ENCODE measurements at places on chromosomes 2 and 18.

GRCh38 chr2:177148477-177149154 lies 64.0 kb upstream of the HNRNPA3 start:
- peak; percentile 14 for DNase-seq

GRCh38 chr2:119794237-119794636 lies 34.5 kb downstream of the PTPN4 start:
- DNase-seq: no peak

DNA sequence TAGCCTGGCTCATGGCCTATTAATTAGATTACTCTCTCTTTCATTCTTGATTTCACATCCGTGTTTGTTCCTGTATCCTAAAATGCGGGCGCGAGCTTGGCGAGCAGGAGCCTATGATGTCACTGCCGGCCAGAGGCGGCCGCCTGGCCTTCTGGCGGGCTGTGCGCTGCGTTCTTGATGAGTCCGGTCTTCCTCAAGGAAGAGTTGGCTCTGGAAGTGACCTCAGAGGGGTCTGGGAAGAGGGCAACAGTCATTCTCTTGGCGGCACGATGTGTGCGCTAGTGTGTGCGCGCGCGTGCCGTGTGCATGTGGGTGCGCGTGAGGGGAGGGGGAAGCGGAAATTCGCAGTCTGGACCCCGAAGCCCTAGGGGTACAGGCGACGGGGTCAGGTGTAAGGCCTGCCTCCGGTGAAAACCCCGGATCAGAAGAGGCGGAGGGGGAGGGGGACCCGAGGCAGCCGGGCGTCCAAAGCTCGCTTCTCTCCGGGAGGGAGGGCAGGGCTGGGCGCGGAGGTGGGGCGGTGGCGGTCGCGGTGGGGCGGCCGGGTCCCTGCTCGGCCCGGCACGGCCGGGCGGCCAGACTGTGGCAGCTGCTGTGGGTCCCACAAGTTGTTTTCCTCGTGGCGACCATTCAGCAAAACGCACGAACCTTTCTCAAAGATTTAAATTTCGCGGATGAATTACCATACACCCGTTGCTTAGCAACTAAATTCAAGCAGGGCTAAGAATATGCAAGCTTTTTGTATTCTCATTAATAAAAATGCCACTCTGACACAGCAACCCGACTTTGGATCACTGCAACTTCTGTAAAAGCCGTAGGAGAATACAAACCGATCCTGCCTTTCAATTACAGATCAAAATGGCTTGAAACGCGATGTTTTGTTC lies 8.4 kb downstream of the POU3F3 start:
- DNase-seq: peak; percentile 78

GRCh38 chr2:150812664-150813367 lies 325.3 kb upstream of the RND3 start:
- no peak for DNase-seq

GRCh38 chr2:197938555-197938954 lies 134.2 kb downstream of the PLCL1 start:
- no peak for DNase-seq

DNA sequence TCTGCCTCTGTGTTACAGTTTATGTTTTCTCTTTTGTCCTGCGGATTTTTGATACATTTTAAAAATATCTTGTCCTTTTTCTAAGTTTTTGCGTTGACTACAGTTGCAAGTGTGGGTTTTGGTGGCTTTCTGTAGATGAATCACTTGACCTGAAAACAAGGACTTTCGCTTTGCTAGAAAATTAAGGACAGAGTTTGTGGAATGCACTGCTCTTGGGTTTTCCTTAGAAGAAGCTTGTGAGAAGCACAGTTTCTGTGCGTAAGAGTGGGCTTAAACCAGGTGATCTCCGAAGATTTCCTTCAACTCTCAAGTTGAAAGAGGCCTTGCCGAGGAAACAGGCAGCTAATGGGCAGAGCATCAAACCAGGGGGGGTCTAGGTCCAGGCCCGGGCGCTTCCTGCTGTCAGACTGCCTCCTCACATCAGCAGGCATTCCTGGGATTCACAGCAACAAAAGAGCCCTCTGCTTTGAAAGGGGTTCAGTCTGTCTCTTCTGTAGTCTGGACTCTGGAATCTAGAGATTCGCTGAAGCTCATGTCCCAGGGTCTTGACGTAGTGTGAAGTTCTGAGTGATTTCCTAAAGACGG lies 17.3 kb downstream of the NCK2 start:
- DNase-seq: no peak

DNA sequence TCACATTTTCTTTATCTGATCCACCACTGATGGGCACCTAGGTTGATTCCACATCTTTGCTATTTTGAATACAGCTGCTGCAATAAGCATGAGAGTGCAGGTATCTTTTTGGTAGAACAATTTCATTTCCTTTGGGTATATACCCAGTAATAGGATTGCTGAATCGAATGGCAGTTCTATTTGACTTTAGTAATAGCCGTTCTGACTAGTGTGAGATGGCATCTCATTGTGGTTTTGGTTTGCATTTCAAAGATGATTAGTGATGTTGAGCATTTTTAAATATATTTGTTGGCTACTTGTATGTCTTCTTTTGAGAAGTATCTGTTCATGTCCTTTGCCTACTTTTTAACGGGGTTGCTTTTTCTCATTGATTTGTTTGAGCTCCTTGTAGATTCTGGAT lies 72.3 kb downstream of the CCDC138 start:
- DNase-seq: no peak

DNA sequence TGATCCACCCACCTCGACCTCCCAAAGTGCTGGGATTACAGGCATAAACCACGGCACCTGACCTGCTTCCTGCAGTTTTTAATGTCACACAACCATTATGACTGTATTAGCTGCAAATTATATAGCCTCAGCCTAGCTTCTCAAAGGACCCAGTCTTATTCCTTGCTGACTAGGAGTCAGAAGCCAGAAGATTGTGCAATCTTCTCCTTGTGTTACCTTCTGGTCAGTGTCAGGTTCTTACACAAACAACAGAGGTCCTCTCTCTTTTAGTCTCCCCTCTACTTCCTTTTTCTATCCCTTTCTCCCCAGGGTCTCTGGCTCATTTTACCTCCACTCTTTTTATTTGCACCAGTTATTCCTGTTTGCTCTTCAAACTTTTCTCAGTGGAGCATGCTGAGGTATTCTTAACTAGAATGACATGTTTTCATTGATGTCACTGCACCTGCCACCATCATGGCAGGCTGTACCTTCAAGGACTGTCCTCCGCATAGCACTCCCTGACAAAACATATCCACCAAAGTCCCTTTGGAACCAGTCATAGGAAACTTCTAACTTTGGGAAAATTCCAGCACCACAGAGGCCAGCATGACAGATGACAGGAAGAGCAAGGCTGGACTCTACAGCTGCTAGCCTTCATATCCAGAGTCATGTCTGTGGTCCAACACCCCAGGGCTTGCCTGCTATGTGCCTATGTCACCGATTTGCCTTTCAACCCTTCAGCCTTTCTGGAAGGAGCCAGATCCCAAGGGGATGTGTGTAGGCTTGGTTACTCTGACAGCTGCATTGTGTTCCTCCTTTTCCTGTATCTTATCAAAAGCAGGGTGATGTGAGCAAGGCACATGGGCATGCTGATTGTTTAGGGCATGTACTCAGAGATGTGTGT lies 45.2 kb upstream of the EPC2 start:
- DNase-seq: no peak

DNA sequence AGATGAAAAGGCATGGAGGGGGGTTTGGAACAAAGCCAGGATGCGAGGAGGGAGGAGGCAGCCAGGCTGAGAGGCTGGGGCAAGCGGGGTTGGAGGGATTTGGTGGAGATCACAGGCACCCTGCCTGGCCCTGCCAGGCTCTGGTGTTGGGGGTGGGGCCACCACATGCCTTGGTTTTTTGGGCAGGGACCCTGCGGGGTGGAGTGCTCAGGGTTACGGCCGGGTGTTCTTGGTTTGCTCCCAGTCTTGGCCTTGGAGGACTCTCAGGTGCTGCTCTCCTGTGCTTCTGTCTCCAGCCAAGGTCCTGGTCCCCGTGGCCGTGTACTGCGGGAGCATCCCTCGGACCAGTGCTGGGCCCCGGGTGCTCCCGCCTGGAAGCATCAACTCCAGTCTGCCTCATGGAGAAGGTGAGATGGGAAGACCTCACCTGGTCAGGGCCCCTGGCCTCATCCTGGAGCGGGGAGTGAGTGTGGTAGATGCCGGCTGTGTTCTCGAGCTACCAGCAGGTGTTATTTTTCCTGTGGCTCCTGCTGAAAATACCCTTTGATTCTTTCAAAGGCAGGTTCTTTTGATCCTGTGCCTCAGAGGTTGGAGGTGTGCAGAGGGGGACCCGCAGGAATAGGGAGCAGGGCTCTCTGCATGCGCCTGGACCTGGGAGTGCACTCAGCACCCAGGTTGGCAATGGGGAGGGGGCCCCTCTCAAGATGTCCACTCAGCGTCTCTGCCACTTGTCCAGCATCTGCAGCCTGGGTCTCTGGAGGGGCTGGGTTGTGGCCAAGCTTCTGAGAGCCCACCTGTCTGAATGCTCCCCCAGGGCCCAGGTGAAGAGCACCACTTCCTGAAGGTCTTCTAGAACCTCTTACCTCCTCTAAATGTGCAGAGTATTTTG lies 17.0 kb downstream of the TOGARAM2 start:
- no peak for DNase-seq

GRCh38 chr2:222176890-222177289 lies 121.9 kb downstream of the PAX3 start:
- no peak for DNase-seq

GRCh38 chr18:79348066-79348465 lies 47.7 kb upstream of the NFATC1 start:
- no peak for DNase-seq

DNA sequence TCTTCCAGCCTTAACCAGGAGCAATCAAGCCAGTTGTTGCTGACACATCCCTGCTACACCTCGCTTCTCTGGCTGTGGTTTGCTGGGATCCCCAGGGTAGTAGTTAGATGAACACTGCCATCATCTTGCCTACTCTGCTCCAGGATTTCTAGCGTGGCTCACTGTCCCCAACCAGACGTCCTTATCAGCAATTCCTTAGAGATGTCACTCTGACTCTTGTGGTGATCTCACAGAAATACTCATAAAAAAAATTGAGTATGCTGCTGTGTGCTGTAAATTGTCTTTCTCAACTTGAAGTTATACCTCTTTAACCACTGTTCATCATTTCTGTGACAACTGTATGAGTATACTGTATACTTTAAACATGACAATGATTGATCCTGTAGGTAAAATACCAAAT lies 63.2 kb downstream of the PLCL1 start:
- DNase-seq: no peak

DNA sequence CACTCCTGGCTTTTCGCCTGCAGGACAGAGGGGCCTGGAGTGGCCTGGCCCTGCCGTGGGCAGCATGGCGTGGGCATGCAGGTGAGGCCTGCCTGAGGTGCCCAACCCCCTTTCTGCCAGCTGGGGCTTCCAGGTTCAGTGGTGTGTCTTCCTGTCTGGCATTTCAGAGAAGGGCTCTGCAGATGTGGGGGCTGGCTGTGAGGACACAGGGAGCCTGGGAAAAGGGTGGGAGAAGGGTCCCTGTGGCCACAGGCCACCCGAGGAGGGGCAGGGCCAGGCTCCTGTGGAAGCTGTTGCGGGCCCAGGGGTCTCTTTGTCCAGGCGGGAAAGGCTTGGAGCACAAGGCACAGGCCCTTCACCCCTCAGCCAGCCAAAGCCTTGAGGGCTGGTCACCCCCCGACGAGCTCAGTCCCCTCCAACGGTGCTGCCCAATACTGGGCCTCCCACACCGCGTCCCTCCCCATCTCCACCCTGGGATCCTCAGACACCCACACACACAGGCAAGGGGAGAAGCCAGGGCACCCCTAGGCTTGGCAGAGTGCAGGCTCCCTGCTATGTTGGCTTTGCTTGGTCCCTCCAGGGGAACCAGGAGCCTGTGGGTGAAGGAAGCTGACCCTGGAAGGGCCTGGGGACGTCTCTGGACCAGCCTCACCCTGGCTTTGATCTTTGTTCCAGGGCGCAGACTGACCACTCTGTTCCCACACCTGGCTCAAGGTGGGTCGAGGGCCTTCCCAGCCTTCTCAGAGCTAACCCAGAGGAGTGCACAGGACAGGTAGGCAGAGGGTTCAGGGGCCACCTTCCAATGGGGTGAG lies 3.7 kb upstream of the AQP12A start:
- no peak for DNase-seq

- no peak for DNase-seq
Measured at GRCh38 chr2:98461498-98462049, 16.9 kb downstream of the INPP4A start.

- no peak for DNase-seq
Measured at GRCh38 chr2:224922142-224922727, 120.0 kb downstream of the DOCK10 start.

GRCh38 chr18:24602201-24602600 lies 141.8 kb downstream of the HRH4 start:
- no peak for DNase-seq

- peak; percentile 71 for DNase-seq
Measured at GRCh38 chr2:190344276-190344827, 963 bp downstream of the INPP1 start.

DNA sequence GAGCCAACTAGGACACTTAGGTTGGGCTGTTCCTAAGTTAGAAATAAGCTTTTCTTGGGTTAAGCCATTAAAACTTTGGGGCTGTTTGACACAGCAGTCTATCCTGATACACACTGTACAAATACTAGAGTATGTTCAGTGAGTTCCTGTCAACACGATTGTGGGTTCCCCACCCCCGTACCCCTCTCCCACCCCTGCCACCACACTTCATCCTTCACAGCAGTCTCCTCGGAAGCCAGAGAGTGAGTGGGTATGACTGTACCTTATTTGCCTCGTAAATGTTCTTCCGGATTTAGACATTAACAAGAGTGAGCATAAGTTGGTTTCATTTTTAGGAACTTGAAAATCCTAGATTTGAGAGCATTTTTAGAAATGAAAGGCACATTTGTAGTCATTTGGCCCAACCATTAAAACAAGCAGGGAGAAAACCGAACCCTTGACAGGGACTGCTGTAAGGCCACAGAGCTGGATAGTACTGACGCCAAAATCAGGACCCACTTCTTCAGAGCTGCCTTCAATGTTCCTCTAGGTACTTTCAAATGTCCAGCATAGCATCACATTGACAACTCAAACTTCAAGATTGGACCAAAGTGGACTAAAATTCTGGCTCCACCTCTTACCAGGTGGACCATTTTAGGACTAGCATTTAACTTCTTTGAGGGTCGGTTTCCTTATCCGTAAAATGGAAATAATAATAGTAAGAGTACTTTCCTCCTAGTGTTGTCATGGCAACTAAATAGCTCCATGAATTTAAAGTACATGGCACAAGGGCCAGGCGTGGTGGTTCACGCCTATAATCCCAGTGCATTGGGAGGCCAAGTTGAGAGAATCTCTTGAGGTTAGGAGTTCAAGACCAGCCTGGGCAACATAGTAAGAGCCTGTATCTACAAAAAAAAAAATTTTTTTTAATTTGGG lies 166.3 kb upstream of the SERTAD2 start:
- no peak for DNase-seq

All from anterior cingulate cortex (tissue), 58 donors.